Caudate nucleus (tissue), 63 donors: ENCODE measurements at places on chromosomes 7 and 10.
A peak's percentile ranks its signal among the peaks of the same experiment; 100 is the strongest.

GRCh38 chr7:50868426-50869100 lies 85.9 kb upstream of the GRB10 start:
- no peak for DNase-seq

- no peak for DNase-seq
Observed at GRCh38 chr7:45033931-45034290, 33.9 kb downstream of the CCM2 start.

GRCh38 chr7:6589151-6589828 lies 531 bp upstream of the INTS15 start:
- no peak for DNase-seq

DNA sequence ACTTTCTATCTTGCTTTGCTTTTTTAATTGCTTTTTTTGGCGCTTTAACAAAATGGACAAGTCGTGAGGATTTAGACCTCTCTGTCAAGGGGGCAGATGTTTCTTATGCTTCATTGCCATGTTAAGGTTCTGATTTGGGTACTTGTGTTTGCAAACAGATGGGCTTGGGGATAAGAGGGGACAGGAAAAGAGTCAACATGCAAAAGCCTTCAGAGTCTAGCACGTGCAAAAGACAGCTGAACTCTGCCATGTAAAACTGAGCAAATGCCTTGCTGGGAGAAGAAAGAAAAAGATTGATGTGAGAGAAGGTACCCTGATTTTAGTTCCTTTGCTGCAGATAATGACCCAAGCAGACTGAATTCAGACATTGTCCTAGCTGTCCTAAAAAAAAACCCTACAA lies 173.1 kb downstream of the KIAA1217 start:
- DNase-seq = no peak

DNA sequence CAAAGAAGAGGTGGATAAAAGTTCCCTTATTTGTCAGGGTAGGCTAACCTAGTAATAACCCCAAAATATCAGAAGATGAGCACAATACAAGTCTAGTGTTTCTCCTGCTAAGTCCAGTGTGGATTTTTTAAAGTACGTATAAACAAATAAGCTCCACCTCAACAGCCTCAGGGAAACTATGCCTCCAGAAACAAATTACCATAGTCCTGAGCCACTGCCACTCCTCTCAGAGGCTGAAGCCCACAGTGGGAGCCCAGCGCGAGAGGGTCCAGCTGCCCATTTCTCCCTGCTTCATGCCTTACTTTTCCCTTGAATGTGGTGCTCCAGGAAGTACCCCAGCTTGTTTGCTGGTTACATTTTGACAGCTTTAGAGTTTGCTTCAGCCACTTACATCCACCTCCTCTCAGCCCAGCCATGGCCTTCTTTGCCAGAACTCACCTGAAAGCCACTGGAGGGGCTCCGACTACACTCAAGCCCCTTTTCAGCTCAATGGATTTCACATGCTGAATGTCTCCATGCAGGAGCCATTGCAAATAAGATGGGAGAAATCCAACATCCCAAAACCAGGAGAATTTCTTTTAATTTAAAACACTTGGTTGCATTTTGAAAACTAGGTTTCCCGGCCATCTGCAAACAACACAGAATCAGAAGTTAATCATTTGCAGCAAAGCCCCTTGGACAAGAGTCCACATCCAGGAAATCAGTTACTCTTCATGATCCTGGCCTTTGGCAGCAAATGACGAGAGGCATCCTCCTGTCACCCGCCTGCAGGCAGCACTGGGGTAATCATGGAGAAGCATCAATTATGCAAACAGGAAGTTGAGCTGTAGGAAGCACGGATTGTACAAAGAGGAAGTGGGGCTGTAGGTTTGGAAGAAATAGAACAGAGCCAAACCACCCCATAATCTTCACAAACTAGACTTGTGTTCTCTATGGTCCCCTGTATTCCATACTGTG lies 138.1 kb downstream of the HERPUD2 start:
- DNase-seq = no peak

DNA sequence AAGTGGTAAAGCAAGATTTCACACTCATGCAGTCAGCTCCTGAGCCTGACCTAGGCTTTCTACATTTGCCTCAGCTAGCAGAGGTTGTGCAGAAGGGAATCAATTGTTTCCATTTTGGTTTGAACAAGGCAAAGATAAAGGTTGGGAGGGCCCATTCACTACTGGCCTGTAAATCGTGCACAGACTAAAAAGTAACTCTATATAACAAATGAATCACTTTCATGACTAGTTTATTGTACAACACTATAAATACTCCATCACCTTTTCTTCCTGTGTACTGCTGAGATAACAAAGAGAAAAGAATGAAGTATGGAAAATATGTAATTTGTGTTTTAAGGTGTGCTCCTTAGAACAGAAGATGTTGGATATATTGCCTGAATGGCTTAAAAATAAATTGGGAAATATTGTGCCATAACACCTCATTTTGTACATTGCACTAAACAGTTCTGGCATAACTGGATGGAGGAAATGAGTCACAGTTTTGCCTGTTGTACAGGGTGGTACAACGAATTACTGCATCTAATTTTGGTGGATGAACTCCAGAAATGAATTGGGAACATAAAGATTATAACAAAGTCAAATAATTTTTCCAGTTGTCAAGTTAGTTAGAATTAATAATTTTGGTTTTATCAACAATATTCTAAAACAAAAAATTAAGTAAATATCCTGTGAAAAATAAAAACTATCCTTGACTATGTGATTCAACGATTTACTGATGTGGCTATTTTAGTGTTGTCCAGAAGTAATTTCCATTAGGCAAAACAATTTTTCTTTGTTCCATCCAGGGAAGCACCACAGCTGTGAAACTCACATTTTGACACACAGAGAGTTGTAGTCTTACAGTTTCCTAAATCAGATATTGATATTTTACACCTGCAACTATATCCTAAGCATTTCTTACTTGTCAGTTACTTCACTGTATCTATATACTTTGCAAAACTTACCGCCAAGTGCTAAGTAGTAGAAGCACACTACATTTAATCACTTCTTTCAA lies 18.0 kb downstream of the SEMA3C start:
- no peak for DNase-seq

- DNase-seq = no peak
Observed at GRCh38 chr7:86209036-86209435, 434.7 kb upstream of the GRM3 start.

DNA sequence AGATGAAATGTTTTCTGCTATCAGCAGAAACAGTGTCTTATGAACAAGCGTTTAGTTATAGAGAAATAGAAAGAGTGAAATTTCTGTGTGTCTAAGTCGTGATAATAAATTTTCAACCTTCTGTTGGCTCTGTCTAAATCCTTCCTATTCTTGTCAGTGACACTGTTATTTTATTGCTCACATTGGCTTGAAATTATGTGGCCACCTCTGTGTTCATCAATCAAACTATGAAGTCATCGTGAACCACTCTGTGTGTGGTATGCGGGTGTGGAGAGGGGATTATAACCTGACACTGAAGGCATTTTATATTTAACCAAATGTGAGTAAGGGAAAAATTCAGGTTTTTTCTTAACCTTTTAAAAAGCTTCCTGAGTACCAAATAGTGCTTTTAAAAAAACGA lies 12.3 kb downstream of the AOAH start:
- no peak for DNase-seq

DNA sequence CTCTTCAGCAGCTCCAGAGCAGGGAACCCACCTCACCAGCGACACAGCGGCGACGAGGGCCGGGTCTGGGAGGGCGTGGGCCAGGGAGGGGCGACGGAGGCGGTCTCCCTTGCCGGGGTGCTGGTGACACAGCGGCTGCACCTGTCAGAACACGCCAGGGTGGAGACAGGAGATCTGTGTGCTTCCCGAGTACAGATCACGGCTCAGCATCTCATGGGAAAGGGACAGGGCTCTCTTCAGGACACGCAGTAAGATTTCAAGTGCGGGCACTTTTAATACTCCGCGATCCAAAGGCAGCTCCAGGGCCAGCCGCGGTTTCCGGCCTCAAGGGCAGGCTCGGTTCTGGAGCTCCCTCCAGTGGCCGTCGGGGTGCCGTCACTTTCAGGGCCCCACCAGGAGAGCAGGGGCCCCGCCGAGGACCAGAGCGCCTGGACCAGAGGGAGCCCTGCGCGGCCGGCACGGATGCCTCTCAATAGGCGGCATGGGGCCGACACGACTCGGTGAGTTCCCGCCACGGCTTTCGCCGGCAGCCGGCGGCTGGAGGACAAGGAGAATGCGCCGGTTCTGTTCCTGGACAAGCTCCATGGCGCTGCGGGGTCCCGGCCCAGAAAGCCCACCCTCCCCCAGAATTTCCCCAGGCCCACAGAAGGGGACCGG lies 21.4 kb downstream of the GPR146 start:
- DNase-seq = peak; percentile 62
